Prostate gland (tissue), 2 donors: ENCODE measurements at places on chromosomes 3 and 15.
A peak's percentile ranks its signal among the peaks of the same experiment; 100 is the strongest.

- no peak overlapping the region for H3K27ac ChIP-seq
- H3K4me1 ChIP-seq = no peaks in the 10 kb centered on the region
- H3K4me3 ChIP-seq = no peak overlapping the region
- no peaks in the 10 kb centered on the region for H3K27me3 ChIP-seq
- DNase-seq = no peak
- no peaks in the 10 kb centered on the region for H3K36me3 ChIP-seq
Measured at GRCh38 chr3:41478278-41478677, 279.0 kb downstream of the CTNNB1 start.

GRCh38 chr3:143897576-143898295, 49.5 kb upstream of the SLC9A9 start:
- no peaks in the 10 kb centered on the region for H3K27me3 ChIP-seq
- no peaks in the 10 kb centered on the region for H3K36me3 ChIP-seq
- H3K27ac ChIP-seq = no peak overlapping the region
- H3K4me1 ChIP-seq = no peaks in the 10 kb centered on the region
- DNase-seq = no peak

DNA sequence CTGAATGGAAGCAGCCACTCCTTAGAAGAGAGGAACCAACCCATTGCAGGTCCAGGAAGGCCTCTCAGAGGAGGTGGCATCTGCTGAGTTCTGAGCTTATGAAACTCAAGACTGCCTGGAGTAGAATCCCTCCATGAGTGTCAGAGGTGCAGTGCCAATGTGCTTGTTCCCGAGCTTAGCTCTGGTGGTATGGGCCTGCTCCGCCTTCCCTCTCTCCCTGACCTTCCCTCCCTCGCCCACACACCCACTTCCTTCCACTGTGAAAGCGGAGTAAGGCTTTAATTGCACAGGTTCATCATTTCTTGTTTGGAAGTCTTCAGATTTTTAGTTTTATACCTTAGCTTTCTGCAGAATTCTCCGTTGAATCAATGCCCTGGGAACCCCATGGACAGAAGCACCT, 208.0 kb upstream of the BHLHE40 start:
- H3K36me3 ChIP-seq = no peaks in the 10 kb centered on the region
- peak overlapping the region; percentile 84 for H3K27ac ChIP-seq
- no peaks in the 10 kb centered on the region for H3K27me3 ChIP-seq
- H3K4me3 ChIP-seq = no peak overlapping the region

GRCh38 chr3:146138902-146139301, 22.1 kb downstream of the PLOD2 start:
- no peaks in the 10 kb centered on the region for H3K36me3 ChIP-seq
- no peak overlapping the region for H3K4me3 ChIP-seq
- no peaks in the 10 kb centered on the region for H3K27me3 ChIP-seq
- peaks cover 6% of the 10 kb centered on the region for H3K4me1 ChIP-seq
- H3K27ac ChIP-seq = no peak overlapping the region
- no peak for DNase-seq

DNA sequence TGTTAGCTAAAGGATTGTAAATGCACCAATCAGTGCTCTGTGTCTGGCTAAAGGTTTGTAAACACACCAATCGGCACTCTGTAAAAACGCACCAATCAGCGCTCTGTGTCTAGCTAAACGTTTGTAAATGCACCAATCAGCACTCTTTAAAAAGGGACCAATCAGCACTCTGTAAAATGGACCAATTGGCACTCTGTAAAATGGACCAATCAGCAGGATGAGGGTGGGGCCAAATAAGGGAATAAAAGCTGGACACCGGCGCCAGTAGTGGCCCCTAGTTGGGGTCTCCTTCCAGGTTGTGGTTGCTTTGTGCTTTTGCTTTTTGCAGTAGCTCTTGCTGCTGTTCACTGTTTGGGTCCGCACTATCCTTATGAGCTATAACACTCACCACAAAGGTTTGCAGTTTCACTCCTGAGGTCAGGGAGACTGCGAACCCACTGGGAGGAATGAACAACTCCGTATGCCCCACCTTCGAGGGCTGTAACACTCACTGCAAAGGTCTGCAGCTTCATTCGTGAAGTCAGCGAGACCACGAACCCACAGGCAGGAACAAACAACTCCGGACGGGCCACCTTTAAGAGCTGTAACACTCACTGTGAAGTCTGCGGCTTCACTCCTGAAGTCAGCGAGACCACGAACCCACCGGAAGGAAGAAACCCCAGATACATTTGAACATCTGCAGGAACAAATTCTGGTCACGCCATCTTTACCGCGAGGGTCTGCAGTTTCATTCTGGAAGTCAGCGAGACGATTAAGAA, 1.1 kb upstream of the SUCLG2 start:
- H3K36me3 ChIP-seq = no peaks in the 10 kb centered on the region
- H3K4me1 ChIP-seq = no peaks in the 10 kb centered on the region
- no peaks in the 10 kb centered on the region for H3K27me3 ChIP-seq
- DNase-seq = peak; percentile 15
- no peak overlapping the region for H3K4me3 ChIP-seq

GRCh38 chr15:22939652-22940061, 40.5 kb downstream of the CYFIP1 start:
- no peak for DNase-seq
- H3K36me3 ChIP-seq = peaks cover 5% of the 10 kb centered on the region
- no peaks in the 10 kb centered on the region for H3K4me1 ChIP-seq
- no peak overlapping the region for H3K27ac ChIP-seq

- no peak overlapping the region for H3K4me3 ChIP-seq
- no peak overlapping the region for H3K27ac ChIP-seq
- no peaks in the 10 kb centered on the region for H3K27me3 ChIP-seq
- DNase-seq = no peak
- no peaks in the 10 kb centered on the region for H3K36me3 ChIP-seq
- no peaks in the 10 kb centered on the region for H3K4me1 ChIP-seq
Measured at GRCh38 chr3:79157191-79157590, 610.6 kb downstream of the ROBO1 start.

GRCh38 chr3:194482196-194482593, 4.6 kb downstream of the ATP13A3 start:
- no peak for DNase-seq
- no peaks in the 10 kb centered on the region for H3K4me1 ChIP-seq
- no peaks in the 10 kb centered on the region for H3K27me3 ChIP-seq
- no peak overlapping the region for H3K4me3 ChIP-seq
- no peaks in the 10 kb centered on the region for H3K36me3 ChIP-seq

DNA sequence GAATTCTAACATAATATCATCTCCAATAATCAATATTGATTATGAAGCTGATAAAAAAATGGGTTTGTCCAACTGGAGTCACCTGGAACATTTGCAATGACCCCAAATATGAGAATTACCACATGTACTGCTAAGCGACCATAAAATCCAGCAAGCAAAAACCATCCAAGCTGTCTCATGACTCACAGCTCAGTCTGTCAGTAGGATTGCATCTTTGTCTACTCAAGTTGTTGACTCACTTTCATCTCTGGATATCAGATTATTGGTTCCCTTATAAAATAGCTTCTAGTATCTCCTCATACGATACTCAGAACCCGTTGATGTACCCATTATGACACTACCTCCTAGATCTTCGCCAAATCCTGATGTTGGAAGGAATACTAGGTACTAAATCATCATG, 209.8 kb upstream of the ATP11B start:
- no peaks in the 10 kb centered on the region for H3K27me3 ChIP-seq
- no peaks in the 10 kb centered on the region for H3K36me3 ChIP-seq
- no peak overlapping the region for H3K27ac ChIP-seq
- H3K4me1 ChIP-seq = no peaks in the 10 kb centered on the region

GRCh38 chr15:47674586-47675232, 42.6 kb upstream of the SEMA6D start:
- H3K4me1 ChIP-seq = no peaks in the 10 kb centered on the region
- no peaks in the 10 kb centered on the region for H3K36me3 ChIP-seq
- no peaks in the 10 kb centered on the region for H3K27me3 ChIP-seq

DNA sequence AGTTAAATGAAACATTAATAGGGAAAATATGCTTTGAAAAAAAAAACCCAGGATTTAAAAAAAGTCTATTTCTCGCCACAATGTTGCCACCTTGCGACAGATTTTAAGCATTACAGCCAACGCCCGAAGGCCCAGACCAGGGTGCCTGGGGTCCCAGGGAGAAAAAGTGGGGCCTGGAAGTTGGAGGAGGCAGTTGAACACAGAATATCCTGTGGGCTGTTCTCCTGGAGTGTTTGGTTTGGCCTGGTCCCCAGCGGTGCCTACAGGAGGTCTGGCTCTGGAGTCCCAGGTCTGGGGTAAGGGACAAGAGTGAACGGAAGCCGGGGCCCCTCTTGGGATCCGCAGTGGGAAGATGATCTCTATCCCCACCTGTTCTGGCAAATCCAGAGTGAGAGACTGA, 3.4 kb downstream of the RNU6-1 start:
- peaks cover 1% of the 10 kb centered on the region for H3K27me3 ChIP-seq
- DNase-seq = no peak
- H3K36me3 ChIP-seq = no peaks in the 10 kb centered on the region
- H3K4me1 ChIP-seq = peaks cover 17% of the 10 kb centered on the region
- H3K27ac ChIP-seq = no peak overlapping the region

GRCh38 chr3:185283374-185283935, 29.6 kb upstream of the EHHADH start:
- DNase-seq = no peak
- no peaks in the 10 kb centered on the region for H3K36me3 ChIP-seq
- no peaks in the 10 kb centered on the region for H3K27me3 ChIP-seq
- peak overlapping the region; percentile 59 for H3K4me3 ChIP-seq

GRCh38 chr15:99143242-99143641, 38.4 kb downstream of the SYNM start:
- H3K27me3 ChIP-seq = no peaks in the 10 kb centered on the region
- no peak for DNase-seq
- no peak overlapping the region for H3K4me3 ChIP-seq
- peaks cover 4% of the 10 kb centered on the region for H3K4me1 ChIP-seq
- H3K36me3 ChIP-seq = no peaks in the 10 kb centered on the region

DNA sequence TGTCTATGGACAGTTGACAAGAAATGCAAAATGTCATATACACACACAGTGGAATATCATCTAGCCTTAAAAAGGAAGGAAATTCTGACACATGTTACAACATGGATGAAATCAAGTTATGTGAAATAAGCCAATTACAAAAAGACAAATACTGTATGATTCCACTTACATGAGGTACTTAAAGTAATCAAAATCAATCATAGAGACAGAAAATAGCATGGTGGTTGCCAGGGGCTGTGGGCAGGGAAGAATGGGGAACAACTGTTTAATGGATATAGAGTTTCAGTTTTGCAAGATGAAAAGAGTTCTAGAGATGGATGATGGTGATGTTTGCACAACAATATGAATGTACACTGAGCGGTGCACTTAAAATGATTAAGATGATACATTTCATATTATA, 613.8 kb upstream of the ZNF385D start:
- no peaks in the 10 kb centered on the region for H3K4me1 ChIP-seq
- no peak overlapping the region for H3K27ac ChIP-seq
- no peaks in the 10 kb centered on the region for H3K27me3 ChIP-seq
- no peak for DNase-seq
- no peaks in the 10 kb centered on the region for H3K36me3 ChIP-seq

DNA sequence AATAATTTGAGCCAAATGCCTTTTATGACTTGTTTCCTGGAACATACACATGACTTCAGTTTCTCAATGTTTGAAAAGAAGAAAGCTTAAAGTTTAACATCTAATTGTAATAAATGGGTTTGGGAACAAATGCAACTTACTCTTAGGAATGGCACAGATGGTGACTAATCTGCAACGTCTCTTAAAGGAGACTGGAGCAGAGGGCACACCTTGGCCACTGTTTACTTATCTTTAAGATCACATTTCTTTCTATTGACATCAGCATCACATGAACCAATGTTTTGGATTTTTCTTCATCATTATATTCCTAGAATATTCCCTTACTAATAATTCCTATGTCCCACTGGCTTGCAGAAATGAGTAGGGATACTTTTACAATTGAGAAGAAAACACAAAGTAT, 229.5 kb downstream of the CHL1 start:
- H3K36me3 ChIP-seq = no peaks in the 10 kb centered on the region
- H3K4me3 ChIP-seq = no peak overlapping the region
- no peak for DNase-seq
- no peaks in the 10 kb centered on the region for H3K4me1 ChIP-seq
